Left hindlimb (tissue), 1 donor: ENCODE measurements at places on chromosomes 6 and 20.

- no peak for DNase-seq
These were observed 20.4 kb downstream of the TAF11 start for GRCh38 chr6:34867484-34867883.

DNA sequence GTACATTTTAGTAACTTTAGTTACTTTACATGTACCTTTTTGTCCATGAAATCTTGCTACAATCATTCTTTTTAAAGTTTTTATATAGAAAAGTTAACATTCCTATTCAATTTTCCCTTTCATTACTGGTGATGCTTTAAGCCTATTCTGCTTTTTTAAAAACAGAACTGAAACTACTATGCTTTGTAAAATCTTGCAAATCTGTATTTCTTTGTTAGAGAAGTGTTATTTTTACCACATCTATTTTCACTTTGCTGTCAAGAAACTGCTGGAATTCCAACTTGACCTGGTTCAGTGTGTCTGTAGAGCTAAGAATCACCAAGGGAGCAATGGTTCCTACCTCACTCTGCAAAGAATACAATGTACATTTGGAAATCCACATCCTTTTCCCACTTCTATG, 21.8 kb upstream of the SAMD5 start:
- DNase-seq, result no peak

DNA sequence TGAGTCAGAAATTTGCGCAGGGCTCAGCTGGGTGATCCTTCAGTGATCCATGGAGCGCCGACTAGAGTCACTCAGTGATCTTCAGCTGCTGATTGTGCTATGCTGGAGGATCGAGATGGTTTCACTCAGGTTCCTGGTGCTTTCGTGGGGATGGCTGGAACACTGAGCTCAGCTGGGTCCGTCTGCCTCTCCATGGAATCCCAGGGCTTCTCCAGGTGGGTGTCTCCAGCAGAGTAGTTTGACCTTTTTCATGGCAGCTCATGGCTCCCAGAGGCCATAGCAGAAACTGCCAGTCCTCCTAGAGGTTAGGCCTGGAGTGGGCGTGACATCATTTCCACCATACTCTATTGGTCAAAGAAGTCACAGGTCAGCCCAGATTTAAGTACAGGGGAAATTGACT, 88.8 kb upstream of the SIRPA start:
- DNase-seq, result no peak

- DNase-seq, result peak; percentile 53
These were observed 18.9 kb downstream of the PCNA start for GRCh38 chr20:5100684-5101347.

GRCh38 chr6:47376930-47377329, 67.2 kb upstream of the TNFRSF21 start:
- DNase-seq, result no peak

DNA sequence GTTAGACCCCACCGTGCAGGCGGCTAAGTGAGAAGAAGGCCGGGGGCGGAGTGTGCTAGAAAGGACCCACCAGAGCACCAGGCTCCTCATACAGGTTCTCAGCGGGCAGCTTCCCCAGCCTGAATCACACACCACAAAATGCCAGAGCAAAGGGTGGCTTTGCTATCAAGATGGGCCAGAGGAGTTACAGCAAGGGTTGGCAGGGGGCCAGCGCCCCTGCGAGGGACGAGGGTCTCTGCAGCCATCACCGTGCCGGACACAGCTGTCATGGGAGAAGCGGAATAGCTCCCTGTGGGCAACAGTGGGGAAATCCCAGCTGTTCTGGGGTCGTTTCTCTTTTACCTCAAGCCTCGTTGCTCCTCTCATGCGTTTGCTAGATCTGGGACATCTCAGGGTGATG, 206.3 kb downstream of the SMOC2 start:
- no peak for DNase-seq

- no peak for DNase-seq
These were observed 3.8 kb downstream of the SMIM13 start for GRCh38 chr6:11097476-11097875.

DNA sequence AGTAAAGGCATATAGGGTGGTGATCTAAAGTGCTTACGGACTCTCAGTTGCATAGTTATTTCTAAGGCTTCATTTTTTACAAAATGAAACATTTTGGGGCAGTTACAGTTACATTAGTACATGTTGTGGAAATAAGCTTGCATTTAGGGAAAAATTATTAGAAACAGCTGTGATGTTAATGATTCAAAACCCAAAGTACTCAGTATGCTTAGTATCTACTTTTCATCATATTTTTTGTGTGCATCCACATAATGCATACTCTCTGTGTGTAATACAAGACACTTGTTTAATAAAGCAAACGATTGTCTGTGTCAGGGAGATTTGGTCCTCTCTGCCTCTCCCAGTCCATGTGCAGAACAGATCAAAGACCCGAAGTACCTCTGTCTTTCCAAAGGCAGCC, 11.4 kb upstream of the TBX18 start:
- no peak for DNase-seq

DNA sequence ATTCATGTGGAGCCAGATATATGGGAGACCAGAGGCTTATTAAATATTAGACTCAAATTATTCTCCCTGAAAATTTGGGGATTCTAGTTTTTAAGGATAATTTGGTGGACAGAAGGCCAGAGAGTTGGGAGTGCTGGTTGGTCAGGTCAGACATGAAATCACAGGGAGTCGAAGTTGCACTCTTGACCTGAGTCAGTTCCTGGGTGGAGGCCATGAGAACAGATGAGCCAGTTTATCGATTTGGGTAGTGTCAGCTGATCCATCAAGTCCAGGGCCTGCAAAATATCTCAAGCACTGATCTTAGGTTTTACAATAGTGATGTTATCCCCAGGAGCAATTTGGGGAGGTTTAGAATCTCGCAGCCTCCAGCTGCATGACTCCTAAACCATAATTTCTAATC, 563.5 kb upstream of the NRSN1 start:
- no peak for DNase-seq

- no peak for DNase-seq
These were observed 17.9 kb downstream of the HLA-G start for GRCh38 chr6:29845405-29846006.
